Large intestine (tissue), 12 donors: ENCODE measurements at places on chromosomes 4 and X.

GRCh38 chrX:153870791-153871360, 15.1 kb downstream of the L1CAM start:
- no peak for DNase-seq

- DNase-seq, result no peak
Observed at GRCh38 chr4:176775338-176775737, 17.4 kb downstream of the VEGFC start.

DNA sequence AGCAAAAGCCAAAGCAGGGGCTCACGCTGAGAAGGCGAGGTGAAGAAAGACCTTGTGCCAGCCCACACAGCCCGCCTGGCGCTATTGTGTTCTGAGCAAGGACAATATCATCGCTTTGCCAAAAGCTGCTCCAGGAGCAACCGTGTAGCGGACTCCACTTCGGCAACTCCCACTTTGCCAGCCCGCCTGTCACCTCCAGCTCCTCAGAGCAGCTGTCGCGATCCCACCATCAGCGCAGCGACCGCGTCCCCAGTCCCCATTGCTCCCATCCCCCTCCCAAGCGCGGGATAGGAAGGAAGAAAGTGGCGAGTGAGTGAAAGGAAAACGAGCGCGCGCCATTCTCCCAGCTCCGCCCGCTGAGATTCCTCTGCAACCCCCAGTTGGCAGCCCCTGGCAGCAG, 759 bp downstream of the ZC4H2 start:
- no peak for DNase-seq

DNA sequence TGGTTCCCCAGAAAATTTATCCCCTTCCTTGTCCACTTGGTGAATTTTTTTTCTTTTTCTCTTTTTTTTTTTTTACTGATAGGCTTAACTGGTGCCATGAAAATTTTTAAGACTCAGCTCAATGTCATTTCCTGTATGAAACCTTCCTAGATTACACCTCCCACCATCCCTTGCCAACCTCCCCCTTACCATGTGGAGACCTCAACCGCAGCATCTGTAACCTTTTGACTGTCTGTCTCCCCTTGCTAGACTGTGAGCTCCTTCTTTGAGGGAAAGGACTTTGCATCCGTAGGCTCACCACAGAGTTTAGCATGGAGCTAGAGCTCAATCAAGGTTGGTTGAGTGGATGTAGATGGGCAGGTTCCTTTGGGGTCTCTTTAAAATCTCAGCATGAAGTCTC, 5.2 kb upstream of the PGRMC1 start:
- no peak for DNase-seq

DNA sequence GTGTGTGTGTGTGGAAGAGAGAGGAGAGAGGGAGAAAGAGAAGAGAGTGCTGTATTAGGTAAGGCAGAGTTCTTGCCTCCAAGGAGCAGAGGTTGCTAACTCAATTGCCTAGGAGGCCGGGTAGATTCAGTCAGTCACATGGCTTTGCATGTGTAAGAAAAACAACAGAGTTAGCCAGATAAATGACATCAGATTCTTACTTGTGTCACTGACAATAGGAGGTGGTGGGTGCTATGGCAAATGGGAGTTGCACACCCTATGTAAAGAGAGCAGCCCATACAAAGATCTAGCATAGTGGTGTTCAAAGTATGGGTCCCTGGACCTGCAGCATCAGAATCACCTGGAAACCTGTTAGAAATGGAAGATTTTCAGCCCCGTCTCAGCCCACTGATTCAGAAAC, 14.4 kb upstream of the PGRMC2 start:
- DNase-seq, result peak; percentile 35

- no peak for DNase-seq
Observed at GRCh38 chrX:57565198-57565597, 26.6 kb upstream of the ZXDB start.

- DNase-seq, result peak; percentile 46
Observed at GRCh38 chr4:4575284-4576211, 33.7 kb upstream of the STX18 start.

DNA sequence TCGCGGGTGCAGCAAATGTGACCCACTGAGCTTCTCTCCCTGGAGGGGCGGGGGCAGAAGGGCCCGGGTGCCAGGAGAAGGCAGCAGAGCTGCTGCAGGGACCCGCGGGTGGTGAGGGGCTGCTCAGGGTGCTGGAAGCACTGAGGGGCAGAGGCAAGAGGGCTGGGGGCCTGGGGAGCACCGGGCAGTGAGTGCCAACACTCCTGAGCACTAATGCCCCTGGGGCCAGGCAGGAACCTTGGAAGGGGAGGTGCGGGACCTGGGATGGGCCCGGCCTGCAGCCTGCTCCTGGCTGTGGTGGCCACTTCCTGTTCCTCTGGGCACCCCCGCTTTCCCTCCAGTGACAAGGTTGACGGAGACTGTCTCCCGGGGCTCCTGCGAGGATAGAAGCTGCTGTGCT, 66.5 kb upstream of the ADRA2C start:
- no peak for DNase-seq

GRCh38 chrX:111444881-111445280, 32.9 kb upstream of the DCX start:
- no peak for DNase-seq

DNA sequence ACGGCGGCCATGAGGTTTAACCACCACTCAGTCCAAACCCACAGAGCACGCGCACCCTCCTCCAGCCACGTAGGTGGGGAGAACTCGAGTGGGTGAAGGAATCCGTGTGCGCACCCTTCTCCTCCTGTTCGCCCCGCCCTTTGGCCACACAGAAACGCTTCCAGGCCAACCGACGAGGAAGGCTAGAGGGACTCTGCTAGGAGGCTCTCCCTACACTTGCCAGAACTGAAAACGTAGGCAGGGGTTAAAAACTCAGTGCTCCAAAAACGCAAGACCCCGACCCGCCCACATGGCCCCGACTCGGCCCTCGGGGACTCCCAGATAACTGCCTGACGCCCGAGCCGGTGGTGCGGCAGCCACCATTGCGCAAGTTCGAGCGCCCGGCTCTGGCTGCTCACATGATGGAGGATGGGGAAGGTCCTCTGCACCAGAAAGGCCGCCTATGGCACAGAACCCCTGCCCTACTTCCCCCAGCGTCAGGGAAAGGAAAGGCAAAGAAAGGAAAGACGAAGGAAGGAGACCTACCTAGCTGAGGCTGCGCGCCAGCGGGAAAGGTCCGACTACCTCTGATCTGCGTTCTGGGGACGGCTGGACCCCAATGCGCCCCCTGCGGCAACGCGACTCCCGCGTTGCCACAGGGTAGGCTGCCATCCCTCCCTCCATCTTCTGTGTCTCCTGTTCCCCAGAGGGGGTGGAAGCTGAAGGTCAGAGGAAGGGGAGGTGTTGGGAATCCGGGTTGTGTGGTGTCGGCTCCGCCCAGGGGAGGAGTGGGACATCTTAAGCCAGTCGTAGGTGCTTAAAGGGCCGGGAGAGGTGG, 201.9 kb upstream of the AGTR2 start:
- DNase-seq, result peak; percentile 67

- DNase-seq, result no peak
Observed at GRCh38 chr4:86033171-86033570, 326.7 kb downstream of the MAPK10 start.

- DNase-seq, result no peak
Observed at GRCh38 chrX:97639526-97639925, 755.8 kb downstream of the RPA4 start.

- no peak for DNase-seq
Observed at GRCh38 chr4:119570401-119570800, 58.2 kb downstream of the PDE5A start.

DNA sequence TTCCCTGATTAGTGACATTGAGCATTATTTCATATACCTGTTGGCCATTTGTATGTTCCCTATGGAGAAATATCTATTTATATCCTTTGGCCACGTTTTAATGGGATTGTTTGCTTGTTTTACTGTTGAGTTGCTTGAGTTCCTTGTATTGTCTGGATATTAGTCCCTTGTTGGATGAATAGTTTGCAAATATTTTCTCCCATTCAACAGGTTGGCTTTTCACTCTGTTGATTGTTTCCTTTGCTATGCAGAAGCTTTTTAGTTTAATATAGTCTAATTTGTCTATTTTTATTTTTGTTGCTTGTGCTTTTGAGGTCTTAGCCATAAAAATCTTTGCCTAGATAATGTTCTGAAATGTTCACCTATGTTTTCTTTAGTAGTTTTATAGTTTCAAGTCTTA, 60.2 kb upstream of the HUWE1 start:
- DNase-seq, result no peak

GRCh38 chrX:19563746-19564145, 48.4 kb upstream of the MAP3K15 start:
- no peak for DNase-seq

DNA sequence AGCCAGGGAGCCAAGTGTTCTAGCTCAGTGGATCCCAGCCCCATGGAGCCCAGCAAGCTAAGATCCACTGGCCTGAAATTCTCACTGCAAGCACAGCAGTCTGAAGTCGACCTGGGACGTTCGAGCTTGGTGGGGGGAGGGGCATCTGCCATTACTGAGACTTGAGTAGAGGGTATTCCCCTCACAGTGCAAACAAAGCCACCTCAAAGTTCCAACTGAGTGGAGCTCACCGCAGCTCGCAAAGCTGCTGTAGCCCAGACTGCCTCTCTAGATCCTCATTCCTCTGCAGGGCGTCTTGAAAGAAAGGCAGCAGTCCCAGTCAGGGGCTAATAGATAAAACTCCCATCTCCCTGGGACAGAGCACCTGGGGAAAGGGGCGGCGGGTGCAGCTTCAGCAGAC, 226.3 kb downstream of the ZIC3 start:
- no peak for DNase-seq

GRCh38 chrX:15150586-15150985, 119.3 kb downstream of the ASB9 start:
- DNase-seq, result no peak

DNA sequence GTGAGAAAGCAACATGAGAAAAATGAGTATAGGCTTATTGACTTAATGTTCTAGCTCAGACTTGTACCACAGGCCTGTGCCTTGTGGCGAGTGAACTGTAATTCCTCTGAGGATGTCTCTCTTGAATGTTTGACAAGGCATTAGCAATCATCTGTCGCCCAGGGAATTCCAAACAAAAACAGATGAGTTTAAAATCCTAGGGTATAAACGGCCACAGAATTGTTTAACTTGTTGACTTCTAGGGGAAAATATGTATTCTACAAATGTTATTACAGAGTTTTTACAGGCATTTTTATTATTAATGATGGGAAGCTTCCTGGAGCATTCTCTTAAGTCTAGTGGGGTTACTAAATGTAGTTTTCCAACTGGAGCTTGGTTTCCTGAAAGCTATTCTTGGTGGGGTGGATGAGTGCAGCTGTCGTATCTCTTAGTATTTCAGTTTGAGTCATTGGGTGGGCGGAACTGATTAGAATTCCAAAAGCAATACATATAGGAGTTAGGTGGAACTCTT, 40.6 kb downstream of the ARHGAP10 start:
- DNase-seq, result no peak

GRCh38 chr4:3062471-3062870, 11.9 kb downstream of the HTT-AS start:
- no peak for DNase-seq

DNA sequence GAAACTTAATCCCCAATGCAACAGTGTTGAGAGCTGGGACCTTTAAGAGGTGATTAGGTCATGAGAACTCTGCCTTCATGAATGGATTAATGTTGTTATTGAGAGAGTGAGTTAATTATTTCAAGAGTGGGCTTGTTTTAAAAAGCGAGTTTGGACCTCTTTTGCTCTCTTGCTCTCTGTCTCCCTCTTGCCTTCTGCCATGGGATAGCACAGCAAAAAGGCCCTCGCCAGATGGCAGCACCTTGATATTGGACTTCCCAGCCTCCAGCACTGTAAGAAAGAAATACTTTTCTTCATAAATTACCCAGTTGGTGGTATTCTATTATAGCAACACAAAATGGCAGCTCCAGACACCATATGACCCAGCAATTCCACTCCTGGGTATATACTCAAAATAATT, 7.0 kb upstream of the ATP6AP2 start:
- no peak for DNase-seq

GRCh38 chr4:58679051-58679450, 1568.9 kb upstream of the IGFBP7 start:
- no peak for DNase-seq

DNA sequence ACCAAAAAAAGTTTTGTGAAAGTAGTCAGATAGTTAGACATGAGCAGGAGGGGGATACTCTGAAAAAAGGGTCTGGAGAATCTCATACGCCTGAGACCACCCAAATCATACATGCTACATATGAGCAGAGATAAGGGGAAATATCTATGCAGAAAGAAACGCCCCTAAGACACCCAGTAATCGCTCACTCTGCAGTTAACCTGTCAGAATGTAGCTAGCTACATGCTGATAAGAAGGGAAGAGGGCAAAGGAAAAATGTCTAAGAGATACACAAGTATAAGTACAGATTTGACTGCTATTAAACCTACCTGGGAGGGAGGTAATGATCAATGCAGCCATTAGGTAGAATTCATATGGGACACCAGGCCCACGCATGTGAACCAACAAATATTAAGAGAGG, 1159.5 kb upstream of the PCDH10 start:
- no peak for DNase-seq

DNA sequence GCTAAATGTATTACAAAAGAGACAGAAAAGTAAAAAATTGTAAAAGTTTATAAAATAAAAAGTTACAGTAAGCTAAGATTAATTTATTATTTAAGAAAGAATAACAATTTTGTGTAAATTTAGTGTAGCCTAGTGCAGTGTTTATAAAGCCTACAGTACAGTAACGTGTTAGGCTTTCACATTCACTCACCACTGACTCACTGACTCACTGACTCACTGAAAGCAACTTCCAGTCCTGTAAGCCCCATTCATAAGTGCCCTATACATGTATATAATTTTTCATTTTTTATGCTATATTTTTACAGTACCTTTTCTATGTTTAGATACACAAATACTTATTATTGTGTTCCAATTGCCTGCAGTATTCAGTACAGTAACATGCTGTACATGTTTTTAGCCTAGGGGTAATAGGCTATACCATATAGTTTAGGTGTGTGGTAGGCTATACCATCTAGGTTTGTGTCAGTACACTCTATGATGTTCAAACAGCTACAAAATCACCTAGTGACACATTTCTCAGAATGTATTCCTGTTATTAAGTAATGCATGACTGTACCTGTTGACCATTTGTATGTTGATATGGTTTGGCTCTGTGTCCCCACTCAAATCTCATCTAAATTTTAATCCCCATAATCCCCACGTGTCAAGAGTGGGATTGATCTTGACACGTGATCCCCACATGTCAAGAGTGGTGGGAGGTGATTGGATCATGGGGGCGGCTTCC, 57.9 kb downstream of the CFAP299 start:
- no peak for DNase-seq

GRCh38 chrX:68947882-68948605, 119.2 kb downstream of the EFNB1 start:
- no peak for DNase-seq

- DNase-seq, result no peak
Observed at GRCh38 chr4:123870216-123870876, 473.8 kb downstream of the SPRY1 start.
